ENCODE measurements at places on chromosomes 2 and 18.

DNA sequence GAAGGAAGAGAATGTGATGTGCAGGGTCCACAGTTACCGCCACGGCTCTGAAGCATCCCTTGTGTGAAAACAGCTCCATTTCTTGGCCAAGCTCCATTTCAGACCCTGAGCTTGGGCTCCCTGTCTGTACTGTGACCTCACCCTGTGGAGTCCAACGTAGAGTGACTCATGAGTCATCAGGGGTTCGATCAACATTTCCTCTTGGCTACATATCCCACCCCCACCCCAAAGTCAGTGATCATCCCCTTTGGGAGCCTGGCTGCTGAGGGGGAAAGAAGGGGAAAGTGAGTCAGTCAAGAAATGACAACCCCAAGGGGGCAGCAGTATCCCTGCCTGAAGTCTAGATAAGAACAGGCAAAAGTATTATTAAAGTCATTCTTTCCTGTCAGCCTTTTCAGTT lies 62.2 kb downstream of the PAPOLG start:
- peak; percentile 23 for DNase-seq

DNA sequence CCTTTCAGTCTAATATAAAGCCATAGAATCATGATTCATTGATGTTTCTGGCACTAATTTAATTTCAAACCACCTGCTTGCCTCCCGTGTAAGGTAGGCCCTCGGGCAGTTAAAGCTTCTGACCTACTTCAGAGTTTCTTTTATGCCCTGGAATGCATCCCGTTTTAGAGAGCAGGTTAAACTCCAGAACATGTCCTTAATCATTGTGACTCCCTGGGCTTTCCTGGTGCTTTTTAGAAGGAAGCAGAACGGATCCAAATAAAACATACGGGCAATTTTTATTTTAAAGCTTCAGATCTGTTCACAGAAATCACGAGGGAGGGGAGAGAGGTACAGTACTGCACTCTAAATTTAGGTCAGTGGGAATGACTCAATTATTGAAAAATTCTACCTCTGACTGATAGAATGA lies 134.8 kb downstream of the GCA start:
- DNase-seq: no peak

- peak; percentile 71 for DNase-seq
These were observed 823 bp upstream of the RNU2-63P start for GRCh38 chr2:88016960-88017779.

DNA sequence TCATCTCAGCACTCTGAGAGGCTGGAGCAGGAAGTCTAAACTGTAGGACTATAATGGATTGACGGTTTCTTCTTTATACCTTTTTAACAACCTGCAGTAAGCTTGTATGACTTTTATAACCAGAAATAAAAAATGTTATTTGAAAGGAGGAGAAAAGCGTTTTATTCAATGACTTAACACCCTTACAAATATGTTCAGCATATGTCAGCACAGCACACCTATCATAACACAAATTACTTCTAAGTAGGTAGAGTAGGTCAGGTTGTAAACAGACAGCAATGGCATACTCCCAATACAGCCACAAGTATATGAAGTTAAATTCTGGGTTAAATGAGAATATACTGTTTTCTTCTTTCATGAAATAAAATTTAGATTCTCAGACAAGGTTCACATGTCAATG lies 16.1 kb downstream of the RAB1A start:
- DNase-seq: no peak

- DNase-seq: no peak
These were observed 13.7 kb upstream of the TEX261 start for GRCh38 chr2:71008342-71008741.

DNA sequence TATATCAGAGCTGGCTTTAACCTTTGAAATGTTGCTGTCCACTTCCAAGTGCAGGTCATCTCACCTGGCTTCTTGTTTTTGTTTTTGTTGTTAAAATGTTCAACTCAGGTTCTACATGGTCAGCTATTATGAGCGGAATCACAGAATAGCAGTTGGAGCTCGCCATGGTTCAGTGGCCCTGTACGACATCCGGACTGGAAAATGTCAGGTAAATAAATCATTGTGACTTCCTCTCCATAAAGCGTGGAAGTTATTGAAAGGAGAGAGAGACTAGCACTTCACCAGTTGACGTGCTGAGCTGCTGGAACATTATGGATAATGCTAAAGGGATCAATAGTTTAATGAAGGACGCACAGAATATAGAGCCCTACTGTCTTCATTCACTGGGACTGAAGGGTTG lies 184.6 kb upstream of the BOD1L2 start:
- DNase-seq: no peak

DNA sequence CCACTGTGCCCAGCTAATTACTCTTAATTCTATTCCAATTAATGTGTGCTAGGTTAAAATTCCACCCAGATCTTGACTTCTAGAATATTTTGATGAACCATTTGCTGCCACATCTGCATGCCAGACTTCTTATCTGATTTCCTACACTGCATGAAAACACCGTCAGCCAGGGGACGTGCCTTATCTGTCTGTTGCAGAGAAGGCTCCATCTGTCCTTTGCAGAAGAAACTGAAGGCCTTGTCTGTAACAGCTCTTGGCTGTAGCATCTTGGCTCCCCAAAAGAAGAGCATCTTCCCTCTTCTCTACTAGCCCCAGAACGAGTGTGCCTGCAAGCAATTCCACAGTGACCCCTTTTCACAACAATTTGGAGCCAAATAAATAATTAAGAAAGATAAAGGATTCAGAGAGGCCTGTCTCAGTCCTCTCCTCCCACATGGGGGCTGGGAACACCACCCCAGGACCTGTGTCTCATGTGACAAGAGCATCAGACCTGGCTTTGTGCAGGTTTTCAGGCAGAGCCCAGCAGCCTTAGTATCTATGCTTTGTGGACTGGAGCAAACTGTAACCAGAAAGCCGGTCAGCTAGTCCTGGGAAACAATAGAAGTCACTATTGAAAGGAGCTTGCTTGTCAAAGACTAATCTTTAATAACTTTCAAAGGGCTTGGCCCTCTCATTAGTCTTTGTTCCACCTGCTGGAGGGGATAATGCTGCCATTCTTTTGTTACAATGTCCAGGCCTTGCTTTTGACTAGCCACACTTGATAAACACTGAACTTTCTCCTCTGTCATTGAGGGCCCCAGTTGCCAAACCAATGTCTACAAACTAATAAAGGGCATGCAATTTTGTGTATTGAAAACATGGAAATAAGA lies 84.0 kb upstream of the NEUROD1 start:
- DNase-seq: no peak

DNA sequence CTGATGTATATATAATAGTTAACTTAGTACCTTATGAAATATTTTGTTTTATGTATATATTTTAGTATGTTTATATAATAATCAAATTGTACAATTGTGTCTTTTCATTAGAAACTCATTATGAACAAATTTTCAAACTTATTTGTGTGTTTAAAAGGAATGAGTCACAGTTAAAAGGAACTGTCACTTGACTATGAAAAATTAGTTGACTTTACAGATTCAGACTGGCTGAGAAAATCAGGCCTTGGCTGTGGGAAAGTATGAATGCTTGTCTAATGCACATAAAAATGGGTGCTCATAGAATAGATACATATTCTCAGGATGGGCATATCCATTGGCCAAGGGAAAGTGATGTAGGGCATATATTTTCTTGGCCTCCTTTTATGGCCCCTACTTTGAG lies 576.8 kb downstream of the SATB2 start:
- DNase-seq: no peak

GRCh38 chr18:70280007-70280925 lies 8.6 kb upstream of the SOCS6 start:
- no peak for DNase-seq

GRCh38 chr2:52877703-52878102 lies 889.9 kb upstream of the CHAC2 start:
- no peak for DNase-seq

GRCh38 chr18:30094556-30094955 lies 948.0 kb downstream of the DSC3 start:
- DNase-seq: no peak

Data from germinal center (tissue), 1 donor.